CD4-positive, alpha-beta T cell treated with Interferon alpha-2 for 1 hour (primary cell): ENCODE measurements at places on chromosomes 4 and X.

DNA sequence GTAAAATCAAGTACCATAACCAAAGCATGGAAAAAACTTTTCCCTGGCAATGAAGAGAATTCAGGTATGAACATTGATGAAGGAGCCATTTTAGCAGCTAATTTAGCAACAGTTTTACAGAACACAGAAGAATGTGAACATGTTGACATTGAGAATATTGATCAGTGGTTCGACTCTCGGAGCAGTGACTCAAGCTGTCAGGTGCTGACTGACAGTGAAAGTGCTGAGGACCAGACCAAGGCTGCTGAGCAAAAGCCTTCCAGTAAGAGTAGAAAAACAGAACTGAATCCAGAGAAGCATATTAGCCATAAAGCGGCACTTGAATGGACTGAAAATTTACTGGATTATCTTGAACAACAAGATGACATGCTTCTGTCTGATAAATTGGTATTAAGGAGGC, 2.8 kb downstream of the TIGD2 start:
- no peak for DNase-seq

DNA sequence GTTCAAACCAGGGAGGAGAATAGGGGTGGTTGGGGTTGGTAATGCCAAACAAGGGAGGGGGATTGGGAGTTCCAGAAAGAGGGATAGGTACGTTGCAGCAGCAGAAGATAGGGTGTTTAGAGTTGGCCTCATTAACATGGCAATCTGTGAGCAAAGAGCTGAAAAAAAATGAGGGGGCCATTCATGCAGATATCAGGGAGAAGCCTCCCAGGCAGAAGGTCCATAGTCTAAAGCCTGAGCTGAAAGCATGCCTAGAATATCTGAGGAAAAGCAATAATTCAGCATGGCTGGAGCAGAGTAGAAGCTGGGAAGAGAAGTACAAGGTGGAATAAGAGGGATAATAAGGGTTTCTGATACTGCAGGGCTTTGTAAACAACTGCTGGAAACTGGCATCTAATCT, 550.9 kb upstream of the LCORL start:
- DNase-seq = no peak

- no peak for DNase-seq
These were observed 17.9 kb downstream of the PPA2 start for GRCh38 chr4:105455998-105456397.

DNA sequence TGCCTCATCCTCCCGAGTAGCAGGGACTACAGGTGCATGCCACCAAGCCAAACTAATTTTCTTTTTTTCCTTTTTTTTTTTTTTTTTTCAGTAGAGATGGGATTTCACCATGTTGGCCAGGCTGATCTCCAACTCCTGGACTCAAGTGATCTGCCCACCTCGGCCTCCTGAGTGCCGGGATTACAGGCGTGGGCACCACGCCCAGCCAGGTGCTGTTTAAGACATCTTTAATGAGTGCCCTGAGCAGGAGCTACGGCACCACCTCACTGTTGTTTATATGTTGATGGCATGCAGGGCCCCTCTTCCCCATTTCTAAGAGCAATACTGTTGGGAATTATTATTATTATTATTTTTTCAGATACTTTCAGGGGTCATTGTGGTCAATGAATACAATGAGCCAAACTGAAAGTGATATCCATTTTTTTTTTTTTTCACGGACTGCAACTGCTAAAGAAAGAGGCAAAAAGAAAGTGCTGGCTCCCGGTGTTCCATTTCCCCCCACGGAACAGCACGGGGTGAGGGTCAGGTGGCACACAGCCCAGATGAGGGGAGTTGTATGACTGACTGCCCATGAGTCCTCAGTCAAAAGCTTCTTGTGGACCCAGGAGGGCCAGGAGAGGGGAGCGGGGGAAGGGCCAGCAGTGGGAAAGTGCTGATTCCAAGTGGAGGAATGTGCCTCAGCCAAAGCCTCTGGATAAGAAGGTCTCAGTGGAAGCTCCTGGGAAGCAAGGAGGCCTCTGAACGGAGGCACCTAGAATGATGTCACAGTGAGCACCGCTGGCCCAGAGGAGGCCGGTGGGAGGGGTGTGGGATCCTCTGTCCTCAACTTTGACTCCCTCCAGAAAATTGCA, 101.8 kb upstream of the HPF1 start:
- DNase-seq = no peak

DNA sequence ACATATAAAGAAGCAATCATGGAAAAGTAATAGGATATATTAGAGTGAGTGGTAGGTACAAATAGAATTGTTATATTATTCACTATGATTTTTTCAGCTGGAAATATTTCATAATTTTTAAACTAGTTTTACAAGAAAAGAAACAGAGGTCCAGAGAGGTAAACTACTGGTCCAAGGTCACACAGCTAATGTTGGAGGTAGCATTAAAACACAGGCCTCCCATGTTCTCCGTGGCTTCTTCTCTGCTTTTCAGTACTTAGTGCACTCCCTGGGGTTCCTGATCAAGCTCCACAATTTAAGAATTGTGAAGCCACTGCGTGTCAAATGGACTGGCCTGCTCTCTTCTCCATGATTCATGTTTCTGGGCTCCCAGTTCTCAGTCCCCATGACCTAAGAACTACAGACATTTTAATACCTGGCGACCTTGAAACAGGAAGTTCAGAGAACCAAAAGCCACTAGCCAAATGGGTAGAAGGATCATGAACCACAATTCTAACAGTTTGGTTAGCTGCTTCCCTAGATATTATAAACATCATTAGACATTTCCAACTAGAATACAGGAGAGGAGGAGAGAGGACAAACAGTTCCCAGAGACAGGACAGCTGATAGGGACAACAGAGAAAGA, 172.0 kb upstream of the KLF3 start:
- no peak for DNase-seq

DNA sequence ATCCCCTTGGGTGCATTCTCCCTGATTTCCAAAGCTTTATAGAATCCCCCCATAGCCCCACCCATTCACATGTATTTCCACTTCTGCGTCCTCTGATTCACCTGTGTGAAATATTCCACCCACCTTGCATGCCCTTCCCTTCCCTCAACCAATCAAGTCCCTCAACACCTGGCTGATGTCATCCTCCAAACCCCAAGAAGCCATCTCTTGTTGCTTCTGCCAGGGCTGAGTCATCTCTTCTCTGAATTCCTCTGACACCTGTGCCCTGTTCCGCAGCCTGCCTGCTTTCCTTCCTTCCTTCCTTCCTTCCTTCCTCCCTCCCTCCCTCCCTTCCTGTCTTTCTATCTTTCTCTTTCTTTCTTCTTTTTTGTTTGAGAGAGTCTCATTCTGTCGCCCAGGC, 9.9 kb downstream of the CRMP1 start:
- no peak for DNase-seq

DNA sequence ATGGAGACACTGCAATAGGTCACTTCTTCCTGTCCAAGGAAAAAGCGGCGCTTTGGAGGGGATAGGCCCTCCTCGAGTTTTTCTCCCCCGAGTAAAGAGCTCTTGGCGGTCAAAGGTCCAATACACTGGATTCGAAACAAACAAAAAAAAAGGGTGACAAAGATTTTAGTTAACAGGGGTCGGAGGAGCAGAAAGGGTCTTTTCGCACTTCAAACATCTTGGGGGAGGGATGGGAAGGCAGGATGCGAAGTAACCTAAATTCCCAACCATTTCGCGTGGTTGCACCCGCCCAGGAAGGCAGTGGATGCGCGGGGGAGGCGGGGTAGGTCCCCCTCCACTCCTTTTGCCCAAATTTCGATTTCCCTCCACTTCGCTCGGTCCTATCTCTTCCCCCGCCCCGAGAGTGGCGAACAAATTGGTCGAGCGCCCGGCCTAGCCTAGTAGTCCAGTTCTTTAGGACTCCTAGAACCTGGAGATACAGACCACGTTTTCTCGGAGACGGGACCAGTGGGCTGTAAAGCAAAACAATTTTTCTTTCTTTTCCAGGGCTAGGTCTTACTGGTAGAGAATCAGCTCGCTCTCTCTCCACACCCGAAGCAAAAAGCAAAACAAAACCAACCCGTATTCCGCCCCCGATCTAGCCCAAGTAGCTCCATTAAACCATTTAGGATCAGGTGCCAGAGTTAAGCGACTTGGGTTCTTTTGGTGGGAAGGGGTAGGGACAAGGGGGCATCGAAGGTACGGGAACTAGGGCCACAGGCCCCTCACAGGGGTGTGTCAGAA, 2.0 kb upstream of the STAG2 start:
- DNase-seq = peak; percentile 4

DNA sequence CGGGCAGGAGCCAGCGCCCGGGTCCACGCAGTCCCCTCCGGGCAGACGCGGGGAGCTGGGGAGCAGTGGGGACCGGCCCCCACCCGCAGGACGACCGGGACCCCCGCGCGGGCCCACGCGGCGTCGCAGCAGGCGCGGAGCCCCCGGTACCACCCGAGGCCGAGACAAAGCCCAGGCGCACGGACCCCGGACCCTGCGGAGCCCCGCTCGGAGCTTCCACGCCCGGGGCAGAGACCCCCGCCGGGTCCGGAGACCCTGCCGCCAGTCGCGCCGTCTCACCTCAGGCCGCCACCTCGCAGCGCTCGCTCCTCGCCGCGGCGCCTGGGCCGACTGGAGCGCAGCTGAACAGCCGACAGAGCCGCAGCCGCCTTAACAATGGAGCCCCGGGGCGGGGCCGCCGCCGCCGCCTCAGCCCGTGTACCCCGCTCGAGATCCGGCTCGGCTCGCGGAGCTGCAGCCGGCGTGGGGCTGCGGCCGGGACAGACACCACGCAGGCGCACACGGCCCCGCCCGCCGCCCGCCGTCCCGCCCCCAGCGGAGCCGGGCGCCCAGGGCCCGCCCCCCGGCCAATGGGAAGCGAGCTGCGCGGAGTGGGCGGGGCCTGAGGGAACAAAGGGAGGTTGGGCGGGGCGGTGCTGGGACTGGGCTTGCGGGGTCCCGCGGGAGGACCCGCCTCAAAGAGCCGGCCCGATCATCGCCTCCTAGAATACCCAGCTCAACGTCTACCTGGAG, at the start of gene AFAP1:
Gene AFAP1, minus strand, starts transcription at position 485 of the 732 bp plus-strand sequence. CDS start 67,783 bp downstream, outside the sequence.
- peak; percentile 93 for DNase-seq

DNA sequence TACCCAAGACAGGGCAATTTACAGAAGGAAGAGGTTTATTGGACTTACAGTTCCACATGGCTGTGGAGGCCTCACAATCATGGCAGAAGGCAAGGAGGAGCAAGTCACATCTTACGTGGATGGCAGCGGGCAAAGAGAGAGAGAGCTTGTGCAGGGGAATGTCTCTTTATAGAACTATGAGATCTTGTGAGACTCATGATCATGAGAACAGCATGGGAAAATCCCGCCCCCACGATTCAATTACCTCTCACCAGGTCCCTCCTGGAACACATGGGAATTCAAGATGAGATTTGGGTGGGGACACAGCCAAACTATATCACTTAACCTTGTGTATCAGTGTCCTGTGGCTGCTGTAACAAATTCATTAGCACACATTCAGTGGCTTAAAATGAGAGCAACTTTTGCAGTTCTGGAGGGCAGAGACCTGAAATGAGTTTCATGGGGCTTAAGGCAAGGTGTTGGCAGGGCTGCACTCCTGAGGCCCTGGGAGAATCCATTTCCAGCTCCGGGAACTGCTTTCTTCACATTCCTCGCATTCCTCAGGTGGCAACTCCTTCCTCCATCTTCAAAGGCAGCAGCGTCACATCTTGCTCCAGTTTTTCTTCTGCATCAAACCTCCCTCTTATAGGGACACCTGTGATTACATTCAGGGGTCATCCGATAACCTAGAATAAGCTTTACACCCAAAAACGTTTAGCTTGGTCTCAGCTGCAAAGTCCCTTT, 22.3 kb upstream of the NSG1 start:
- no peak for DNase-seq

GRCh38 chrX:41148553-41148952, 63.3 kb downstream of the USP9X start:
- DNase-seq = no peak

GRCh38 chr4:73583666-73584065, 36.6 kb downstream of the RASSF6 start:
- no peak for DNase-seq

DNA sequence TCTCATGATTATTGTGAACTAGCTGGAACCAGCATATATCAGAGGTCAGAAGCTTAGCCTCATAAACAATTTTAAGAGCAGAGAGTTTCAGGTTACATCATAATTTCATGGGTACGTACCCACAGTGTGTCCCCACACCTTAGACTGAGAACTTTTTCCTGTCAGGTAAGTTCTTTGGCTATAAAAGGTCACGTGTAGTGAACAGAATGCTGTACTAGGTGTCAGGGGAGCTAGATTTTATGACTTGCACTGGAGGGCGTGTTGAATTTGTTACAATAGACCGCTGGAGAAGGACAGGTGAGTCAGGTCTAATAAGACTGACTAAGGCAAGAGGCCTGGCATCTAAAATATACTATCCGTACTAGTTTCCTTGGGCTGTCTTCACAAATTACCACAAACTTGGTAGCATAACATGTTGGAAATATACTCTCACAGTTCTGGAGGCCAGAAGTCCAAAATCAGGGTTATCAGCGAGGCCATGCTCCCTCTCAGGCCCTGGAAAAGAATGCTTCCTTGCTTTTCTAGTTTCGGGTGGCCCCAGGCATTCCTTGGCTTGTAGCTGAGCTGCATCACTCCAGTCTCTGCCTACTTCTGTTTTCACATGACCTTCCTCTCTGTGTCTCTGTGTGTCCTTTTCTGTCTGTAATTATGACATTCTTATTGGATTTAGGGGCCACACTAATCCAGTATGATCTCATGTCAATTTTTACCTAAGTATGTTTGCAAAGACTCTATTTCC, 512.0 kb upstream of the NR3C2 start:
- DNase-seq = no peak

GRCh38 chrX:41711021-41711667, 12.8 kb upstream of the GPR82 start:
- DNase-seq = no peak

DNA sequence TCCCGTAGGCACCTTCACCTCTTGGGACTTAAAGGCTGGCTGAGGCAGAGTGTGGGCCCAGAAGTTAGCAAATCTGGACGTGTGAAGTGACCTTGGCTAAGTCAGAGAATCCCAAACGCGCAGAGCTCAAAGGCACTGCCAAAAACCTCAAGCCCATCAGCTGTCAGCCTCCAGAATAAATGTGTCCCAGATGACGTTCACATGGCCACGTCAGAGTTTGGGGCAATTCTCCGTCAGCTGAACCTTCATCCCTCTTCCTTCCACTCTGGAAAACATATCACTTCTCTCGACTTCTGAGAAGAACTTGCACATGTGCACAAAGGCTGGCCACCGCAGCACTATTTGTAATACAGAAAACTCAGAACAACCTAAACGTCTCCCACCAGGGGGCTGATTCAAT, 35.7 kb upstream of the APLN start:
- no peak for DNase-seq

GRCh38 chr4:176198316-176198903, 3.0 kb upstream of the SPATA4 start:
- DNase-seq = no peak

DNA sequence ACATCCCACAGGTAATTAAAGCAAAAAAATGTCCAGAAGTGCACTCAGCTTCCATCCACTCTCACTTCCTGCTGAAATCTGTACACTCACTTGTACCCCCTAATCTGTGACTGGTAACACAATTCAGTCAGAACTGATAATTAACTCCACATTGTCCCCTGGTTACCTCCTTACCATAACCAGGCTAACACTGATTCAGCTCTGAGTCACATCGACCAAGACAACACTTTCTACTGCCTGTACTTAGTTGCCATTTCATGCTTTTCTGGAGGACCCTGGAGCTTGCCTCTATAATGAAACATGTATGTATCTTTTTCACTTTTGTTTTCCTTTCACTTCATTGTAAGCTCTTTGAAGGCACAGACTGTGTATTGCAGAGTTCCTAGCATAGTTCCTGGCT, 130.9 kb upstream of the GABRG1 start:
- DNase-seq = no peak
